Ovary (tissue), 10 donors: ENCODE measurements at places on chromosomes 2 and 18. TPM values are rescaled to one million over a fixed set of nuclear protein-coding genes. Genes with fewer than 3 reads are reported as not detected.

Gene KIF3C
- polyA plus RNA-seq: 9.0 TPM

Gene PCARE
- 0.30 TPM for polyA plus RNA-seq

Gene ERCC3
- 56.9 TPM for polyA plus RNA-seq

Gene ALK
- 0.07 TPM for polyA plus RNA-seq

Gene STK17B
- 1.7 TPM for polyA plus RNA-seq

Gene AGXT
- not detected for polyA plus RNA-seq

Gene NGEF
- polyA plus RNA-seq: 0.62 TPM

Gene WDR7
- 13.5 TPM for polyA plus RNA-seq

Gene ASXL3
- 1.8 TPM for polyA plus RNA-seq

Gene IRS1
- polyA plus RNA-seq: 40.2 TPM

Gene KCNJ13
- not detected for polyA plus RNA-seq

Gene TMEM37
- polyA plus RNA-seq: 18.6 TPM

GRCh38 chr2:2623939-2624338 is 292.9 kb upstream of the MYT1L start:
- no peak overlapping the region for H3K27ac ChIP-seq

DNA sequence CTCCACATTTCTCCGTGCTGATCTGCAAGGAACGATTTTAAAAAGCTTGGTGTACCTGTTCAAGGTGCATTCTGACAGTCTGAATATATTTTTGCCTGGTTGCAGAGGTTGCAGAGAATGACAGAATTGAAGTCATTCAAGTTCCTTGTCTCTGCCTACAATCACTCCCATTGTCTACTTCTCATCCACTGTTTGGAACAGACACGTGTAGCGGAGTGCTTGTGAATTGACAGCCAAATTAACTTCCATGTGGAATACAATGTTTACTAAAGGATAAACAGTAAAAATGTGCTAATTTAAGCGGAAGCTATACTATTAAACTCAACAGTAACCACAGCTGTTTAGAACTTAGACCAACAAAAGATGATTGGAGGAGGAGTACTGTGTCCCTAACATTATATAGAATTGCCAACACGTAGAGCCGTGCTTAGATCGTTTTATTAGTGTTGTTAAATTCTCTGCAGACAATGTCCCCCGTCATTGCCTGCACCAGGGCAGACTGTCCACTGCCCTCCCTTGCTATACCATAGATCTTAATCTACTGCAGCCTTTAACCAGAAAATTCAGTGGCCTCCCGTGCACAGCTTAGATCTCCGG is 87.3 kb upstream of the ZCCHC2 start:
- no peaks in the 10 kb centered on the region for H3K36me3 ChIP-seq
- H3K27me3 ChIP-seq: no peaks in the 10 kb centered on the region
- H3K4me3 ChIP-seq: no peak overlapping the region
- DNase-seq: no peak

DNA sequence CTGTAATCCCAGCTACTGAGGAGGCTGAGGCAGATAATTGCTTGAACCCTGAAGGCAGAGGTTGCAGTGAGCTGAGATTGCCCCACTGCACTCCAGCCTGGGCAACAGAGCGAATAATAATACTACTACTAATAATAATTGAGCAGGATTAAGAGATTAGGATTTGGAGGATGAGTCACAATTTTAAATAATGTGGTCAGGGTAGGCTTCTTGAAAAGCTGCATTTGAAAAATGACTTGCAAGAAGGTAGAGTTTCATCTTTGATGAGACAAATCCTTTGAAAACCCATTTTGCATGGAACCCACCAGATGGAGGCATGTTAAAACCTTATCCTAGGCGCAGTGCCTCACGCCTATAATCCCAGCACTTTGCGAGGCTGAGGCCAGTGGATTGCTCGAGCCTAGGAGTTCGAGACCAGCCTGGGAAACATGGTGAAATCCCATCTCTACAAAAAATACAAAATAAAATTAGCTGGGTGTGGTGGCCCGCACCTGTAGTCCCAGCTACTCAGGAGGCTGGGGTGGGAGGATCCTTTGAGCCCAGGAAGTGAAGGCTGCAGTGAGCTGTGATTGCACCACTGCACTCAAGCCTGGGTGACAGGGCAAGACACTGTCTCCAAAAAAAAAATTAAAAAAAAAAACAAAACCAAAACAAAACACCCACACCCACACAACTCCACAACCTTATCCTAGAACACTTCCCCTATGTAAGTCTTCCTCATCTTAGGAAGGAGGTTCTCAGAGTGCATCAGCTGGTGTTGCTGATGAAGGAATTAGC is 3.3 kb upstream of the ATP8B1 start:
- DNase-seq: no peak
- H3K36me3 ChIP-seq: no peaks in the 10 kb centered on the region
- no peak overlapping the region for H3K27ac ChIP-seq
- no peaks in the 10 kb centered on the region for H3K27me3 ChIP-seq
- H3K4me3 ChIP-seq: no peak overlapping the region

DNA sequence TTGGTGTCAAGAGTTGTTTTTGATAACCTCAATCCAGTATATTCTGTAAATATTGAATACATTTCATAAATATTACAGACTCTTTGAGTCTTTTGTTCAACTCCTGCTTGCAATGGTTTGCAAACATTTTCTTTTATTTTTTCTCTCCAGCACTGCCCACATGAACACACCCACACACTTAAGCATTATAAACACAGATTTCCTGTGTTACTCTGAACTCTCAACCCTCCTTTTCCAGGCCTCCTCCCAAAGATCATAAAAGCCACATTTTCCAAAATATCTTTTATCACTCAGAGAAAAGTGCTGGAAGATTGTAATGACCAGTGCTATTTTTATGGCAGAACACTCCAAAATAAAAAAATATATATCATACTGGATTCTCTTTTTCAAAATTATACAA is 20.5 kb downstream of the ARHGAP25 start:
- H3K4me1 ChIP-seq: peaks cover 6% of the 10 kb centered on the region
- H3K27me3 ChIP-seq: no peaks in the 10 kb centered on the region
- H3K36me3 ChIP-seq: no peaks in the 10 kb centered on the region
- no peak for DNase-seq

DNA sequence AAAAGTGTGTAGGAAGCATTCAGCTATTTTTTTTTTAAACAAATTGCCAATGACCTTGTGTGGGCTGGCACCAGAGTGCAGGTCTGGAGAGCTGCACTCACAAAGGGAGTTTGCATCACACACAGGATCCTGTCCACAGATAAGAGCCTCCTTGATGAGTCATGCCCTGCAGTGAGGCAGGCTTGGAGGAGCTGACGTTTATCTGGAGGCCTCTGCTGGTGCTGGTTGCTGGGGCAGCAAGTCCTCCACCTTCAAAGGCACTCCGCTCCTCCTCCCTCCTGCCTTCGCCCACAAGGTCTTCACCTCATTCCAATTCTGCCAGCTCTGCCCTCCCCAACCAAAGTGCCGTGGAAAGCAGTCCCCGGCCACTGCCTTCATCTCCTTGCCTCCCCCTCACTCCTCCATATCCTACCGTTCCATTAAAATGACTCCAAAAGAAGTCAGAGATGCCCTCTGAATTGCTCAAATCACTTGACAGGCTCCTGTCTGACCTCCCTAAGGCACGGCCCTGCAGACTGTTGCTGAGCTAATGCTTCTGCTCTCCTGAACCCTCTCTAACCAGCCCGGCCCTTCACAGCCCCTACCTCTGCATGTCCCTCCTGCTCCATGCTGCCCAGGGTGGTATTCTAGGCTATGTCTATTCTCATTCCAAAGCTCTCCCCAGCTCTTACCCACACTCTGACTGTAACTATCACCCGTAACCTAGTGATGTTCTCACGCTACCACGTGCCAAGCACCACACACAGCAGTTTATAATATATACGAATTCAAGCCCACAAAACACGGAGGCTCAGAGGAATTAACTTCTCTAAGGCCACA is 30.9 kb downstream of the LONRF2 start:
- H3K36me3 ChIP-seq: no peaks in the 10 kb centered on the region
- no peaks in the 10 kb centered on the region for H3K27me3 ChIP-seq
- H3K4me3 ChIP-seq: no peak overlapping the region

DNA sequence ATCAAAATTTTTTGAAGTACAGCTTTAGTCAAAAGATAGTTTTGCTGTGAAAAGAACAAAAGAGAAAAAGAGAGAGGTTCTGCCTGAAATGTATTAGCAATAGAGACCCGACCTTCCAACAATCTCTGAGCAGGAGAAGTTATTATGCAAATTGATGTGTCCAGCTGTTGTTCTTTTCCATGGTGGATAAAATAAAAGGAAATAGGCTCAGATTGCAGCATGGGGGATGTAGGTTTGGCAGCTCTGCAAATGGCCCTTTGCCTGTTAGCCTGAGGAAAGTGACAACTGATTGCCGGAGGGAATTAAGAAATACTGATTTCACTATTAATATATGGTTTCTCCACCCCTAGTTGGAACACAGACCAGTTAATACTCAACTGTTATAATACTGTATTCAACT is 1283.2 kb upstream of the NXPH2 start:
- no peaks in the 10 kb centered on the region for H3K36me3 ChIP-seq
- no peak for DNase-seq
- H3K4me3 ChIP-seq: no peak overlapping the region
- H3K4me1 ChIP-seq: no peaks in the 10 kb centered on the region
- no peaks in the 10 kb centered on the region for H3K27me3 ChIP-seq

GRCh38 chr2:182852090-182852489 is 14.3 kb downstream of the FRZB start:
- H3K4me3 ChIP-seq: no peak overlapping the region
- no peaks in the 10 kb centered on the region for H3K27me3 ChIP-seq
- H3K27ac ChIP-seq: no peak overlapping the region
- no peak for DNase-seq
- peaks cover 2% of the 10 kb centered on the region for H3K4me1 ChIP-seq
- H3K36me3 ChIP-seq: no peaks in the 10 kb centered on the region

GRCh38 chr18:14958701-14959100 is 210.7 kb downstream of the ANKRD30B start:
- no peak overlapping the region for H3K4me3 ChIP-seq
- H3K27me3 ChIP-seq: no peaks in the 10 kb centered on the region
- no peak for DNase-seq
- no peak overlapping the region for H3K27ac ChIP-seq
- H3K36me3 ChIP-seq: no peaks in the 10 kb centered on the region
- H3K4me1 ChIP-seq: no peaks in the 10 kb centered on the region

- H3K4me1 ChIP-seq: peaks cover 33% of the 10 kb centered on the region
- no peaks in the 10 kb centered on the region for H3K27me3 ChIP-seq
- no peak for DNase-seq
- H3K27ac ChIP-seq: no peak overlapping the region
- no peaks in the 10 kb centered on the region for H3K36me3 ChIP-seq
These were observed 36.5 kb downstream of the LPIN2 start for GRCh38 chr18:2976218-2977132.

- H3K36me3 ChIP-seq: no peaks in the 10 kb centered on the region
- no peak overlapping the region for H3K4me3 ChIP-seq
These were observed 362.0 kb downstream of the ZNF521 start for GRCh38 chr18:24989760-24990593.

GRCh38 chr18:69599377-69599776 is 198.7 kb downstream of the DOK6 start:
- H3K27ac ChIP-seq: no peak overlapping the region
- H3K4me3 ChIP-seq: no peak overlapping the region
- H3K27me3 ChIP-seq: no peaks in the 10 kb centered on the region
- no peak for DNase-seq
- no peaks in the 10 kb centered on the region for H3K36me3 ChIP-seq

GRCh38 chr2:149562324-149562723 is 25.3 kb downstream of the MMADHC start:
- H3K36me3 ChIP-seq: no peaks in the 10 kb centered on the region
- no peaks in the 10 kb centered on the region for H3K27me3 ChIP-seq
- no peak overlapping the region for H3K27ac ChIP-seq
- no peak for DNase-seq

GRCh38 chr2:110977403-110977802 is 143.3 kb upstream of the BCL2L11 start:
- no peak overlapping the region for H3K27ac ChIP-seq
- no peak for DNase-seq
- no peaks in the 10 kb centered on the region for H3K27me3 ChIP-seq
- no peaks in the 10 kb centered on the region for H3K36me3 ChIP-seq
- no peaks in the 10 kb centered on the region for H3K4me1 ChIP-seq
- no peak overlapping the region for H3K4me3 ChIP-seq

GRCh38 chr18:11663439-11664029 is 25.5 kb upstream of the GNAL start:
- DNase-seq: no peak
- H3K27ac ChIP-seq: no peak overlapping the region
- H3K4me3 ChIP-seq: no peak overlapping the region
- H3K27me3 ChIP-seq: no peaks in the 10 kb centered on the region
- H3K36me3 ChIP-seq: no peaks in the 10 kb centered on the region
- H3K4me1 ChIP-seq: no peaks in the 10 kb centered on the region

- H3K27me3 ChIP-seq: no peaks in the 10 kb centered on the region
- H3K4me3 ChIP-seq: no peak overlapping the region
- no peak for DNase-seq
- H3K27ac ChIP-seq: no peak overlapping the region
These were observed 2.9 kb upstream of the SLC4A3 start for GRCh38 chr2:219624565-219624964.

- DNase-seq: no peak
- no peaks in the 10 kb centered on the region for H3K4me1 ChIP-seq
- H3K27me3 ChIP-seq: no peaks in the 10 kb centered on the region
- H3K27ac ChIP-seq: no peak overlapping the region
These were observed 23.7 kb upstream of the DSG1 start for GRCh38 chr18:31294199-31294747.

GRCh38 chr2:7792031-7792651 is 874.9 kb downstream of the RNF144A start:
- H3K27me3 ChIP-seq: no peaks in the 10 kb centered on the region
- H3K4me3 ChIP-seq: no peak overlapping the region
- H3K36me3 ChIP-seq: no peaks in the 10 kb centered on the region

- no peak for DNase-seq
- peaks cover 6% of the 10 kb centered on the region for H3K4me1 ChIP-seq
- H3K27ac ChIP-seq: no peak overlapping the region
- no peaks in the 10 kb centered on the region for H3K27me3 ChIP-seq
These were observed 79.6 kb downstream of the MBP start for GRCh38 chr18:77052983-77053309.

- peak; percentile 85 for DNase-seq
- H3K27ac ChIP-seq: peak within 1 kb of the TSS; percentile 85
- no peaks in the 10 kb centered on the region for H3K27me3 ChIP-seq
- H3K4me1 ChIP-seq: peaks cover 3% of the 10 kb centered on the region
- H3K36me3 ChIP-seq: no peaks in the 10 kb centered on the region
These were observed at the start of gene VPS54 for GRCh38 chr2:64019083-64019974. Gene VPS54, minus strand, starts transcription at chr2:64019428. Its CDS starts 35,429 bp downstream, at chr2:63983999.

DNA sequence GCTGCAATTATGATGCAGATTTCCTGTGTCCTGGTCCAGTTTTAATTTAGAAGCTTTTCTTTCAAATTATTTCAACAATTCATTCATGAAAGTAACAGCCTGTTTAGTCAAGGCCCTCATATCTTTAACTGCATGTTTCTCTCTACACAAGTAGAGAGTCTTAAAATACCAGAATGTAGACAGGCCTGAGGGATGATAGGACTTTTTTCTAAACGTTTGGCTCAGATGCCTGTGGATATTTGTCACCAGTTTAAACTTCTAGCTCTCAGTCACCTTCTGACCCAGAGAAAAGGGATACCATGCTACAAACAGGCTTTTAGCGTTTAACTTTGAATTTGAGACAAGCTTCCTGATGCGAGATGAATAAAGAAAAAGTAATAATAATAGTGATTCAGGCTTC is 15.7 kb downstream of the COL5A2 start:
- no peak overlapping the region for H3K4me3 ChIP-seq
- DNase-seq: no peak
- H3K4me1 ChIP-seq: peaks cover 8% of the 10 kb centered on the region
- no peaks in the 10 kb centered on the region for H3K27me3 ChIP-seq
- H3K36me3 ChIP-seq: no peaks in the 10 kb centered on the region

GRCh38 chr2:15671842-15672815 is 80.5 kb downstream of the DDX1 start:
- H3K36me3 ChIP-seq: no peaks in the 10 kb centered on the region
- no peak overlapping the region for H3K27ac ChIP-seq
- H3K4me3 ChIP-seq: no peak overlapping the region
- no peak for DNase-seq
